COR-L47 (cell line): ENCODE measurements at places on chromosomes 5 and 9.

- peak; percentile 34 for DNase-seq
These were observed at the start of gene NTRK2 for GRCh38 chr9:84669288-84670137. NTRK2 (plus strand) TSS chr9:84669729; CDS start chr9:84670749, 1,020 bp downstream.

DNA sequence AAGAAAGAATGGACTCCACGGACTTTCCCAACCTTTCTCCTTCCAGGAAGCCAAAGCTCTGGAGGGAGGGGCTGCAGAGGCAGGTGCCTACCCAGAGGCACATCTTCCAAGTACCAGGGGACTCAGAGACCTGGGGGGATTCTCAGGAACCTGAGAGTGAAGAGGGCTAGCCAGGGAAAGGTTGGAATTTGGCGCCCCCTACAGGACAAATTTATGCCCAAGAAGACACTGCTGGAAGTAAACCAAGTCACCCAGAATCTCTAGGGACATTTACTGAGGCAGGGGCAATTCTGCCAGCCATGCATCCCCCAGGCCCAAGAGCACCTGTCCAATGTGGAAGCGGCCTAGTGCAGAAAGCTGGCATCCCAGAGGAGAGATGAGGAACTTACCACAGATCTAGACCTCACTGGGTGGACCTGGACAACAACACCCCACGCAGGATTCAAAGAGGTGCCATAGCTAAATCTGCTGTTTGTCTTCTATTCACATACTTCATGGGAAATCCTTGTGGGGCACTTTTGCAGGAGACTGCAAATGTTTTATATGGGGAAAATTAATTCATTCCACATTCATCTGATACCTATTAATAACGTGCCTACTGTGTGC is 25.9 kb upstream of the IDNK start:
- DNase-seq: peak; percentile 28

DNA sequence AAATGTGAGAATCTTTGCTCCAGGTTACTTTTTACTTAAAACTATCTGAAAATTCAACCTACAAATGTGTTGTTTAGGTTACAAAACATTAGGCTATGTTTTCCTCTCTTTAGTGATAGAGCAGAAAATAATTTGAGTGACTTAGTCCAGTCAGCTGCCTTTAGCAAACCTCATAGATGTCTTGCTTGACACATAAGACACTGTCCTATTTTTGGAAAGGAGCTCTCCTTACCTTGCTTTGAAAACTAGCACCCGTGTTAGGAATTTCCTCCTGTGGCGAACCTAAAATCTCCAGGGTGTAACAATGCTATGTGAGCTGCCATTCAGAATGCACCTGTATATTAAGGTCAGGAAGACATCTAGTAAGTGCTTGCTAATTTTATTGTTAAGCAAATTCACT is 221.2 kb upstream of the CD180 start:
- no peak for DNase-seq

DNA sequence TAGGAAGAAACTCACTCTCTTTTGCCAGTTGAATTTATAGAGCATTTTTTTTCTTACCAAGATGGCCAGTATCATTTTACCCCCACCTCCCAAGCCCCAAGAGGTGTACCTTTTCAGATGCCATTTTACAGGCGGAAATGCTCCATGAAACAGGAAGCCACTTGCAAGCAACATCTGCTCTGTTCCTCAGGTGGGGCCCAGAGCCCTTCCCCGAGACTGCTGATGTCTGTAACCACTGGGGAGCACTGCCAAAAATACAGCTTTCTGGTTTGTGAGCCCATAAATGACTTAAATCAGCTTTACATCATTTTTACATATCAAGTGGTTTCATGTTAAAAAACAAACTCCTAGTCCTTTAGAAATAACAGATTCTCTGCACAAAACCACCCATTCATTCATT is 42.9 kb upstream of the GARNL3 start:
- no peak for DNase-seq

DNA sequence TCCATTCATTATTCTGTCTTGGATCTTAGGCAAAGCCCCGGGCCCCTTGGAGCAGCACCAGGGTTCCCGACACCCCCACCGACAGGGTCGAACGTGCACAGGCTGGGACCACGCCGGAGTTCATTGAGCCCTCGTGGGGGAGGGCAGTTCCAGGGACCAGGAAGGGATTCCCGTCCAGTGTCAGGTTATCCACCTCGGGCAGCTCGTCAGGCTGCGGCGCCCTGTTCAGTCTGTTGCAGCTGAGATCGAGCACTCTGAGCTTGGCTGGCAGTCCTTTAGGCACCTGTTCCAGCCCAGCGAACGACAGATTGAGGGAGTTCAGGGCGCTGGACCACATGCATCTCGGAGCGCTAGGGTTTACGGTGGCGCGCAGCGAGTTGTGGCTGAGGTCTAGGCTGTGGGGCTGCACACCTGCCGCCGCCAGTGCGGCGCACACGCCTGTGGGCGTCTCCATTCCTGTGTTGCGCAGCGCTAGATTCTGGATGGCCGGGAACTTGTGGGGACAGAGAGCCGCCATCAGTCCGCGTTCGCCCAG is 1.1 kb downstream of the CD14 start:
- DNase-seq: peak; percentile 15

GRCh38 chr5:163459462-163459818 is 462 bp downstream of the NUDCD2 start:
- DNase-seq: peak; percentile 44

DNA sequence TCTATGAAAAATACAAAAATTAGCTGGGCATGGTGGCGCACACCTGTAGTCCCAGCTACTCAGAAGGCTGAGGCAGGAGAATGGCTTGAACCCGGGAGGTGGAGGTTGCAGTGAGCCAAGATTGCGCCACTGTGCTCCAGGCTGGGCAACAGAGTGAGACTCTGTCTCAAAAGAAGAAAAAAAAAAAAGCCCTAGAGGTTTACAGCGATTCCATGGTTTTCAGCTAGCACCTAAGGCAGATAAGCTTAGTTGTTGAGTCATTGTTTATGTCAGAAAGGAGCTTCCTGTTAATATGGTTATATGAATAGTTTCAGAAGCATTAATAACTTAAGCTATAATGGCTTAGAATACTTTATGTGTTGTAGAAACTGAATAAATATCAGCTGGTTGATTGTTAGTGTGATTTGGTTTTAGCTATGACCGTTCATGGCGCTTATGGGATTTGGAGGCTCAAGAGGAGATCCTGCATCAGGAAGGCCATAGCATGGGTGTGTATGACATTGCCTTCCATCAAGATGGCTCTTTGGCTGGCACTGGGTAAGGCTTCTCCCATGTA is 13.0 kb downstream of the RNF183 start:
- DNase-seq: no peak

DNA sequence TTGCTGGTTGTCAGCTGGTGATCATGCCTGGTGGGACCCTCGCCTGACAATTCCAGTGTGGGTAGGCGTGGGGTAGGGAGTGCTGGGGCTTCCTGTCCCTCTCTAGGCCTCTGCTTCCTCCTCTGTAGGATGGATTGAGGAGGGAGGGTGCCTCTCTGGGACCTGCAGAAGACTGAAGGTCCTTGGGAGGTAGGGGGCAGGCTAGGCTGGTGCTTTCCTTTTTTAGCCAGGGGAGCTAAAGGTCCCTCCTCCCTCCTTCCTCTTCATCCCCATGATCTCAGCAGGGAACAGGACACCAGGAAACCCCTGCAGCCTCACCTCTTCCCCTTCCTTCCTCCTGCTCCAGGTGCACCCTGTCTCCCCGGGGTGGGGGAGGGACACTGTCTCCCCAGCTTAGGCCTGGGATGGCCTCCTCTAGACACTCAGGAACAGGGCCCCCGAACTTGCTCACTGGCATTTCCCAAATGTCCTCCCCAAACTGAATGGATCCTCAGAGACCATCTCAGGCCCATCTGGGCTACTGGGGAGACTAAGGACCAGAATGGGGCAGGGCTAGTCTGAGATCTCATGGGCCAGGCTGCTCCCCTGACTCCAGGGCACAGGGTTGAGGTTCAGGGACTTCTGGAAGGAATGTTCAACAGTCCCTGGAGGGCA is 8.4 kb downstream of the SH2D3C start:
- no peak for DNase-seq

DNA sequence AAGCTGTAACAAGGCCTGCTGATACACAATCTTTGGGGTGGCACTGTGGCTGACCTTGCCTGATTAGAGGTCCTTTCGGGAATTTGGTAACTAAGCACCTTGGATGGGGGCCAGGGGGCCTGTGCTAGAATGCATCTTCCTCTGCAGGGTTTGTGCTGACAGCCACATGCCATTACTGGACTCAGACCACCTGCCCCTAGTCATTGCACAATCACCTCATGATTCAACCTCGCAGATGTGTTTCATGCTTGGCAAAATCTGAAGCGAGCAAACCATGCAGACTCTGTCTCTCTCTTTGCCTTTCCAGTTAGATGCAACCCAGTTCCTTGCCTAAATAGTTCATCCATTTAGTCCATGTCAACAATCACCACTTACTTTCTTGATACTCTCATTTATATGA is 96.5 kb upstream of the ERCC6L2 start:
- DNase-seq: no peak

GRCh38 chr5:145951071-145951470 is 14.7 kb downstream of the SH3RF2 start:
- DNase-seq: no peak

- DNase-seq: no peak
These were observed 70.0 kb downstream of the ZNF354C start for GRCh38 chr5:179130101-179130681.

DNA sequence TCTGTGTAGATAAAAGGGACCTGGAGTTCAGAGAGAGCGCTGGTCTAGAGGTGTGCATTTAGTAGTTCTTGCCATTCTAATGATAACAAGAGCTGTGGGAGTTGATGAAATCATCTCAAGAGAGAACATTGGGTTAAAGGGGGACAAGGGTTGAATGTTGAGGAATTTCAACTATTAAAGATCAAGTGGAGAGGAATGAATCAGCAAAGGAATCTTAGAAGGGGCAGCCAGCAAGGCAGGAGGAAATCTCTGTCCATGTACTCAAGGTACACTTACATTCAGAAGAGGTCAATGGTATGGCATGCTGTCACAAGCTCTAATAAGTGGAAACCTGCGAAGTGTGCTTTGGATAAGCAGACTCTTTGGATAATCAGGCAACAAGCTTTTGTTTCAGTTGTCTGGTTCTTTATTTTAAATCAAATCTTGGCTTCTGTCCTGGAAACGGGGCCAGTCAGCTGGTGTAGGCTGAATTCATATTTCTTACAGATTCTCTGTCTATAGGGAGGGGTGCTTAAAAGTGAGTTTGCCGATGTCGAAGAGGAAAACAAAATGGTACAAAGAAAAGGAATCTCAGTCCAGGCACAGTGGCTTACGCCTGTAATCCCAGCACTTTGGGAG is 320.5 kb upstream of the CD180 start:
- DNase-seq: no peak

GRCh38 chr5:74074111-74074510 is 448.1 kb downstream of the ARHGEF28 start:
- DNase-seq: no peak

GRCh38 chr9:120377268-120378159 is 202.5 kb downstream of the CDK5RAP2 start:
- DNase-seq: no peak

- no peak for DNase-seq
These were observed 1.3 kb upstream of the LRRC14B start for GRCh38 chr5:189976-190365.

- DNase-seq: peak; percentile 59
These were observed 146.8 kb upstream of the IQGAP2 start for GRCh38 chr5:76256116-76256889.

- no peak for DNase-seq
These were observed 43.4 kb upstream of the CDKN2B start for GRCh38 chr9:22052376-22052945.

DNA sequence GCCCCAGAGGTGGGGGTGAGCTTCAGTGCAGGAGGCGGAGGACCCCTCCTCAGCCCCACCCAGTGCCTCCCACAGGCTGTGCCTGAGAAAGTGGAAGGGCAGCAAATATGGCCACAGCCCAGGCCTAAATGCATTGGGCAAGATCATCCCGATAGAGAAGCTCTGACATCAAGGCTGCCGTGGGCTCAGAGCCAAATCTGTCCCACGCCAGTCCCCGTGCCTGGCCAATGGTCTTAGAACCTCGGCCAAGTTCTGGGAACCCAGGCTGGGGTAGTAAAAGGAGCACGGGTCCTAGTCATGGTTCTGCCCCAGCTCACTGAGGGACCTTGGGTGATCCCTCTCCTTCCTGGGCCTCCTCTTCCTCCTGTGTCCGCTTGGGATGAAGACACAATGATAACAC is 27.7 kb upstream of the TNIP1 start:
- DNase-seq: no peak

GRCh38 chr5:133967698-133968203 is 674 bp downstream of the C5orf15 start:
- no peak for DNase-seq

DNA sequence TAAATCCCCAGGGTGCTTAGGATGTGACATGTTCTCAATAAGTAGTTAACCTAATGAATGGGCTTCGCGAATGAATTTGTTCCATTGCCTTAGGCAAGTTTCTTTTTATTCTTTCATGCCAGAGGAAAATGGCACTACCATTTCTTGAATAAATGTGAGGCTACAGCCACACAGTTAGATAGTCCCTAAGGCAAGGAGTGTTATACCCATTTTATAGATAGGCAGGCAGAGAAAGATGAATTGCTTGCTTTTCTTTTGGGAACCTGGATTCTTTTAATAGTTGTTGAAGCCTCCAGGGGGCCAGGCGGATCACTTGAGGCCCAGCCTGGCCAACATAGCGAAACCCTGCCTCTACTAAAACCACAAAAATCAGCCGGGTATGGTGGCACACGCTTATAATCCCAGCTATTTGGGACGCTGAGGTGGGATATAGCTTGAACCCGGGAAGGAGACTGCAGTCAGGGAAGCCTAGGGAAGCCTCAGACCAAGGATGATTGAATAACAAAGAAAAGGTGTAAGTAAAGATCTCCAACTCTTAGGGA is 943 bp downstream of the NOP16 start:
- DNase-seq: no peak

GRCh38 chr5:31477516-31477915 is 54.4 kb downstream of the DROSHA start:
- DNase-seq: no peak

- DNase-seq: no peak
These were observed 24.1 kb upstream of the GABBR2 start for GRCh38 chr9:98732801-98733200.

GRCh38 chr9:114030364-114030763 is 47.7 kb downstream of the AMBP start:
- no peak for DNase-seq

- peak; percentile 59 for DNase-seq
These were observed 39.2 kb upstream of the PCA3 start for GRCh38 chr9:76725011-76725546.

DNA sequence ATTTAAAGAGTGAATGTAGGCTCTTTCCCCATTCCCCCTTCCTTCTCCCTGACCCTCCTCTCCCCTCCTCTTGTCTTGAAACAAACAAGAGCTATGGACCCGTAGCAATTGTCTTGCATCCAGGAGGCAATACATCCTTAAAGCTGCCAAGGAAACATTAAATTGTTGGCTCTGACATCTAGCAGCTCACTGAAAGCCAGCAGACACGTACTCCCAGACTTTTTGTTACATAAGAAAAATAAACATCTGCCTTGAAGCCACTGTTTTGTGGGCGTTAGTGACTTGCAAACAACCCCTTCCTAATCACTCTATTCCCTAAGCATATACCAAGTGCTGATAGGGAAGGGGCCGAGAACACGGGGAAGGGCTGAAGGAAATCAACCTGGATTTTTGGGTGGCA is 8.6 kb downstream of the SLC45A2 start:
- DNase-seq: no peak

GRCh38 chr5:141603923-141604717 is 14.7 kb downstream of the DIAPH1 start:
- no peak for DNase-seq

- DNase-seq: no peak
These were observed 350.8 kb downstream of the DMRT2 start for GRCh38 chr9:1400983-1401382.
